ENCODE measurements at places on chromosomes 1 and 21. TPM values are rescaled to one million over a fixed set of nuclear protein-coding genes. Genes with fewer than 3 reads are reported as not detected.

GRCh38 chr1:203182387-203182953 is 4.0 kb downstream of the CHI3L1 start:
- DNase-seq: no peak
- H3K4me1 ChIP-seq: peaks cover 4% of the 10 kb centered on the region
- H3K27me3 ChIP-seq: no peaks in the 10 kb centered on the region
- H3K27ac ChIP-seq: no peak overlapping the region
- H3K4me3 ChIP-seq: no peak overlapping the region
- no peaks in the 10 kb centered on the region for H3K36me3 ChIP-seq

DNA sequence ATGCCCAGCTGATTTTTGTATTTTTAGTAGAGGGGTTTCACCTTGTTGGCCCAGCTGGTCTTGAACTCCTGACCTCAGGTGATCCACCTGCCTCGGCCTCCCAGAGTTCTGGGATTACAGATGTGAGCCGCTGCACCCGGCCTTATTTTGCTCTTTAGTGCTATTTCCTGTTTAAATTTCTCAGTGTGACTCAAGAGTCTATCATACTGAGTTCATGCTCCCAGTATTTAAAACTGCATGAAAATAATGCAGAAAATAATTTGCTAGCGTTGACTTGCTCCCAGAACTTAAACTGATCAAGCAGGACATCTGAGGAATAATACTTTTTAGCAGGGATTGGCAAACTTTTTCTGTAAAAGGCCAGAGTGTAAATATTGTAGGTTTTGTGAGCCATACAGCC is 86.4 kb upstream of the C1orf21 start:
- H3K36me3 ChIP-seq: no peaks in the 10 kb centered on the region
- H3K27me3 ChIP-seq: no peaks in the 10 kb centered on the region
- no peak overlapping the region for H3K4me3 ChIP-seq
- no peak for DNase-seq

GRCh38 chr1:55289042-55289441 is 73.9 kb upstream of the USP24 start:
- H3K4me1 ChIP-seq: peaks cover 22% of the 10 kb centered on the region
- DNase-seq: no peak
- peaks cover 3% of the 10 kb centered on the region for H3K27me3 ChIP-seq
- no peak overlapping the region for H3K4me3 ChIP-seq

DNA sequence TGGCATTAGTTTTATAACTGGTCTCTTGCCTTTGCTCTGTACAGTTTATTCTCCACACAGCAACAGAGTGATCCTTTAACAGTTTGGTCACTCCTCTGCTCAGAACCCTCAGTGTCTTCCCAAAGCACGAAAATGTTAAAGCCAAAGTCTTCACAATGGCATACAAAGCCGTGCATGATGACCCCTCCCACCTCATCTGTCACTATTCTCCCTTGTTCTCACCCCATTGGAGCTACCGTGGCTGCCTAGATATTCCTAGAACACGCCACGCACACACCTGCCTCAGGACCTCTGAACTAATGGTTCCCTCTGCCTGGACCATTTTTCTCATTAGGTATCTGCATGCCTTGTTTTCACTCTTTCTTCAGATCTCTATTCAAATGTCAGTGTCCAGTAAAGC is 8.6 kb upstream of the SEMA4A start:
- DNase-seq: no peak
- no peaks in the 10 kb centered on the region for H3K27me3 ChIP-seq
- H3K36me3 ChIP-seq: no peaks in the 10 kb centered on the region
- peaks cover 39% of the 10 kb centered on the region for H3K4me1 ChIP-seq

- peaks cover 39% of the 10 kb centered on the region for H3K4me1 ChIP-seq
- peak within 1 kb of the TSS; percentile 87 for H3K4me3 ChIP-seq
Observed at GRCh38 chr1:161020509-161021164, at the start of gene F11R. Gene F11R (minus strand): TSS chr1:161021152. CDS start chr1:161021073, 79 bp downstream.

- no peak overlapping the region for H3K27ac ChIP-seq
- H3K4me1 ChIP-seq: no peaks in the 10 kb centered on the region
- H3K36me3 ChIP-seq: peaks cover 39% of the 10 kb centered on the region
- H3K27me3 ChIP-seq: no peaks in the 10 kb centered on the region
- DNase-seq: no peak
- H3K4me3 ChIP-seq: no peak overlapping the region
Observed at GRCh38 chr1:110012100-110012780, 22.2 kb upstream of the STRIP1 start.

GRCh38 chr1:182725259-182726255 is 41.2 kb upstream of the RGS8 start:
- DNase-seq: no peak
- peaks cover 8% of the 10 kb centered on the region for H3K4me1 ChIP-seq
- H3K4me3 ChIP-seq: no peak overlapping the region
- H3K27me3 ChIP-seq: peaks cover 13% of the 10 kb centered on the region

LCE2B gene
- total RNA-seq: not detected

- no peaks in the 10 kb centered on the region for H3K36me3 ChIP-seq
- no peak overlapping the region for H3K4me3 ChIP-seq
- H3K27ac ChIP-seq: no peak overlapping the region
- peaks cover 33% of the 10 kb centered on the region for H3K4me1 ChIP-seq
Observed at GRCh38 chr1:235996048-235996785, 68.7 kb downstream of the NID1 start.

GRCh38 chr1:58251430-58252073 is 295.0 kb downstream of the OMA1 start:
- H3K4me1 ChIP-seq: peaks cover 9% of the 10 kb centered on the region
- H3K36me3 ChIP-seq: no peaks in the 10 kb centered on the region
- peak; percentile 32 for DNase-seq
- no peak overlapping the region for H3K4me3 ChIP-seq
- peaks cover 27% of the 10 kb centered on the region for H3K27me3 ChIP-seq

- H3K27me3 ChIP-seq: no peaks in the 10 kb centered on the region
- H3K4me3 ChIP-seq: no peak overlapping the region
Observed at GRCh38 chr1:46379996-46380395, 14.1 kb upstream of the FAAH start.

FCMR gene
- total RNA-seq: 49.4 TPM

FTCD gene
- total RNA-seq: 0.52 TPM

TNFSF4 gene
- total RNA-seq: 1.6 TPM

GRCh38 chr1:22117238-22117637 is 25.7 kb downstream of the WNT4 start:
- H3K4me3 ChIP-seq: no peak overlapping the region
- no peak for DNase-seq
- H3K27ac ChIP-seq: no peak overlapping the region
- no peaks in the 10 kb centered on the region for H3K27me3 ChIP-seq
- peaks cover 12% of the 10 kb centered on the region for H3K36me3 ChIP-seq

YBEY gene
- total RNA-seq: 16.2 TPM

SERINC2 gene
- not detected for total RNA-seq

RNU1-3 gene
- total RNA-seq: 1,043 TPM

- peaks cover 41% of the 10 kb centered on the region for H3K4me1 ChIP-seq
- DNase-seq: peak; percentile 47
- peaks cover 21% of the 10 kb centered on the region for H3K36me3 ChIP-seq
- H3K4me3 ChIP-seq: no peak overlapping the region
- peaks cover 3% of the 10 kb centered on the region for H3K27me3 ChIP-seq
Observed at GRCh38 chr1:67274623-67275325, 32.9 kb upstream of the IL12RB2 start.

DPT gene
- not detected for total RNA-seq

GRCh38 chr21:26588446-26588845 is 15.4 kb upstream of the CYYR1 start:
- H3K36me3 ChIP-seq: no peaks in the 10 kb centered on the region
- no peak overlapping the region for H3K4me3 ChIP-seq
- no peaks in the 10 kb centered on the region for H3K4me1 ChIP-seq
- no peak for DNase-seq
- no peaks in the 10 kb centered on the region for H3K27me3 ChIP-seq
- H3K27ac ChIP-seq: no peak overlapping the region

- no peak overlapping the region for H3K4me3 ChIP-seq
- H3K4me1 ChIP-seq: peaks cover 5% of the 10 kb centered on the region
- no peak overlapping the region for H3K27ac ChIP-seq
- no peak for DNase-seq
Observed at GRCh38 chr1:62794053-62794452, 10.1 kb downstream of the ATG4C start.

- H3K36me3 ChIP-seq: no peaks in the 10 kb centered on the region
- no peak for DNase-seq
- H3K4me1 ChIP-seq: no peaks in the 10 kb centered on the region
- no peak overlapping the region for H3K27ac ChIP-seq
- no peak overlapping the region for H3K4me3 ChIP-seq
- no peaks in the 10 kb centered on the region for H3K27me3 ChIP-seq
Observed at GRCh38 chr21:37970548-37970947, 54.3 kb upstream of the KCNJ6 start.

DNA sequence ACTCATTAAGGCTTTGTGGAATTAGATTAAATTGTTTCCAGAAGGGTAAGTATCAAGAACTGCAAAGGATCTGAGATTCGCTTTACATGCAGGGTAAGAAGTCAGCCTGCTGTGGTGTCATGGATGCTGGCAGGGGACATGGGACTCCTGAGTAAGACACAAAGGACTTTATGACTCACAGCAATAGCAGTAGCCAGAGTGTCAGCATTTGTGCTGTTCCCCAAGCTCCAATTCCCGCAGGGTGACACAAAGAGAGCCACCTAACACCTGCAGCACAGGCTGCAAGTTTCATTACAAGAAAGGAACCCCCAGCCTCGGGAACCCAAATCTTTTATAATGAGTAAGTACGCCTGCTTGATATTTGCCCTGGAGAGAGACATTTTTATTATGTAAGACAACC is 298.1 kb upstream of the POU3F1 start:
- no peaks in the 10 kb centered on the region for H3K4me1 ChIP-seq
- H3K27me3 ChIP-seq: peaks cover 22% of the 10 kb centered on the region
- H3K36me3 ChIP-seq: no peaks in the 10 kb centered on the region

- peak overlapping the region; percentile 85 for H3K27ac ChIP-seq
- peaks cover 41% of the 10 kb centered on the region for H3K4me1 ChIP-seq
- no peak for DNase-seq
- H3K4me3 ChIP-seq: peak overlapping the region; percentile 93
Observed at GRCh38 chr1:23020706-23021405, 1.6 kb downstream of the KDM1A start.

DNA sequence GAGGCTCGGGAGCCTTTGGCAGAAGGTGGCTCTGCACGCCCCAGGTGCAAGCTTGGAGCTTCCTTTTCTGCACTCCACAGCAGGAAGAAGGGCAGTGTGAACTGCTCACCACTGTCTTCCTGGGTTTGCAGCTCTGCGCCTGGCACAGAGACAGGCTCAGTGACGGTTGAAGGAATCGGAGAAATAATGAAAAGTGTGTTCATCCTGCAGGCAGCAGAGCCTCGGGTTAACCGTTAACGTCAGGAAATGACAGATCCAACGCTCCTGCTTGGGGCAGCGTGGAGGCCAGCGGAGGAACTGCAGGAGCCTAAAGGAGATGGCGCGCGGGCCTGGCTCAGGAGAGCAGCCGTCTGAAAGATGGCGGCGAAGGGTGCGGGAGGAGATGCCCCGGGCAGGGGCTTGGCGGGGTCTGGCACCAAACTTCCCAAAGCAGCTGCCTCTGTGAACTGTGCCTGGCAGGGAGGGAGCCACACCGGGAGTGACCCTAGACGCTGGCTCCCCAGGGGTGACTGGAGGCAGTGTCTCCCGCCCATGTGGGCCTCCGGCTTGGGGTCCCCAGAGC is 10.9 kb upstream of the SAMD11 start:
- no peaks in the 10 kb centered on the region for H3K36me3 ChIP-seq
- H3K4me3 ChIP-seq: no peak overlapping the region
- H3K4me1 ChIP-seq: no peaks in the 10 kb centered on the region
- H3K27me3 ChIP-seq: peaks cover 24% of the 10 kb centered on the region
- no peak overlapping the region for H3K27ac ChIP-seq

DNA sequence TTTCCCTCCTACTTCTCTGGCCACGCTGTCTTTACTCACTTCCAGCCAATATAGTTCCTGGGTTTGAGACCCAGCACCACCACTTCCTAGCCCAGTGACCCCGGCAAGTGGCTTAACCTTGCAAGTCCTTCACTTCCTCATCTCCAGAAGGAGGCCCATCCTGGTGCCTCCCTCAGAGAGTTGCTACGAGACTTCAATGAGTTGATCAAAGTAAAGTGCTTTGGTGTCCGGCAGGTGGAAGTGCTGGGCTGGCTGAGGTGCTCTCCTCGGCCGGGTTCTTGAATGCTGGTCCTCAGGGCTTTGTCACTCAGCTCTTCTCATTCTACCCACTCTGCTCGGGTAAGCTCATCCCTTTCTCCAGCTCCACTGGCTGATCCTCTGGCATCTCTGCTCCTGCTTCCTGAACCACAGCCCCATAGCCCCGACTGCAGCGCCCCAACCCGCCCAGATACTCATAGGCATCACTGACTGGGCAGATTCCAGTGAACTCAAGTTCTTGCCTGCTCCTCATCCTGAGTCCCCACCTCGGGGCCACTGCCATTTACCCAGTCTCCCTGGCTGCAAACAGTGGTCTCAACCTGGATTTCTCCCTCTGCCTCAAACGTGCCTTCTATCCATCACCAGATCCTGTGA is 75.8 kb upstream of the WNT4 start:
- H3K27ac ChIP-seq: no peak overlapping the region
- DNase-seq: no peak

DNA sequence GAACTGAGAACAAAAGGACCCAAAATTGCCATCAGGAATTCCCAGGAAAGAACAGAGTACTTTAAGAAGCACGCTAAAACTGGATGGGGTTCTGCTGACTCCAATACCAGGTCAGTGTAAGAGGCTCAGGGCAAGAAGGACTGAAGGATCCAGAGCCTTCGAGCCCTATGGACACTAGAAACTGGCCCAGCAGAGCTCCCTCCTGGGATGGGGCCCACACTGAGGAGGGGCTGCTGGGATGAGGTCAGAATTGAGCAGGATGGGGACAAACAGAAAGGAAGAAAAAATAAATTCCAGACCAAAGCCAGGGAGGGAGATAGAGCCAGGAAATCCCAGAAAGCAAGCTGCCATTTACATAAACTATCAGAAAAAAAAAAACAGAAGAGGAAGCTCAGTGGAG is 222.4 kb upstream of the COA6 start:
- peaks cover 24% of the 10 kb centered on the region for H3K27me3 ChIP-seq
- DNase-seq: no peak
- H3K4me3 ChIP-seq: no peak overlapping the region
- no peaks in the 10 kb centered on the region for H3K36me3 ChIP-seq
- no peaks in the 10 kb centered on the region for H3K4me1 ChIP-seq

GRCh38 chr1:175331891-175332290 is 139.3 kb upstream of the KIAA0040 start:
- no peak overlapping the region for H3K4me3 ChIP-seq
- no peak for DNase-seq
- H3K36me3 ChIP-seq: no peaks in the 10 kb centered on the region
- no peak overlapping the region for H3K27ac ChIP-seq
- peaks cover 3% of the 10 kb centered on the region for H3K27me3 ChIP-seq

DNA sequence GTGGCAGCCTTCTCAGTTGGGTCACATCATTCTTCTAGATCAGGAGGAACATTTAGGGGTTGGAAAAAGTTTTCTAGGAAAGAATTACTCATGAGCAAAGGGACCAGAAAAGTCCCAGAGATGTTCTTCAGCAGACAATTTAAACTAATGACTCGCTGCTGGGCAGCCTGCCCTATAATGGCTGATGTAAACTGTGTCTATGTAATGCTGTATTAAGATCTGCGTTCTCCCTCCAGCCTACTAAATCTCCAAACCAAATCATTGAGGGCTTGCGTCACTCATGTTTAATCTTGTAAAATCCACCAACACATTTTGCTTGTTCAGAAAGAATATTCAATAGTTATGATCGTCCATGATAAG is 92.1 kb downstream of the LRRC8C start:
- H3K36me3 ChIP-seq: peaks cover 62% of the 10 kb centered on the region
- H3K4me3 ChIP-seq: peak overlapping the region; percentile 33
- no peaks in the 10 kb centered on the region for H3K27me3 ChIP-seq
- peak overlapping the region; percentile 98 for H3K27ac ChIP-seq
